Prostate gland (tissue), 2 donors: ENCODE measurements at places on chromosomes 12 and 14. TPM values are rescaled to one million over a fixed set of nuclear protein-coding genes. Genes with fewer than 3 reads are reported as not detected.

- DNase-seq = no peak
Measured at GRCh38 chr12:120132863-120133385, 16.4 kb upstream of the RAB35 start.

DNA sequence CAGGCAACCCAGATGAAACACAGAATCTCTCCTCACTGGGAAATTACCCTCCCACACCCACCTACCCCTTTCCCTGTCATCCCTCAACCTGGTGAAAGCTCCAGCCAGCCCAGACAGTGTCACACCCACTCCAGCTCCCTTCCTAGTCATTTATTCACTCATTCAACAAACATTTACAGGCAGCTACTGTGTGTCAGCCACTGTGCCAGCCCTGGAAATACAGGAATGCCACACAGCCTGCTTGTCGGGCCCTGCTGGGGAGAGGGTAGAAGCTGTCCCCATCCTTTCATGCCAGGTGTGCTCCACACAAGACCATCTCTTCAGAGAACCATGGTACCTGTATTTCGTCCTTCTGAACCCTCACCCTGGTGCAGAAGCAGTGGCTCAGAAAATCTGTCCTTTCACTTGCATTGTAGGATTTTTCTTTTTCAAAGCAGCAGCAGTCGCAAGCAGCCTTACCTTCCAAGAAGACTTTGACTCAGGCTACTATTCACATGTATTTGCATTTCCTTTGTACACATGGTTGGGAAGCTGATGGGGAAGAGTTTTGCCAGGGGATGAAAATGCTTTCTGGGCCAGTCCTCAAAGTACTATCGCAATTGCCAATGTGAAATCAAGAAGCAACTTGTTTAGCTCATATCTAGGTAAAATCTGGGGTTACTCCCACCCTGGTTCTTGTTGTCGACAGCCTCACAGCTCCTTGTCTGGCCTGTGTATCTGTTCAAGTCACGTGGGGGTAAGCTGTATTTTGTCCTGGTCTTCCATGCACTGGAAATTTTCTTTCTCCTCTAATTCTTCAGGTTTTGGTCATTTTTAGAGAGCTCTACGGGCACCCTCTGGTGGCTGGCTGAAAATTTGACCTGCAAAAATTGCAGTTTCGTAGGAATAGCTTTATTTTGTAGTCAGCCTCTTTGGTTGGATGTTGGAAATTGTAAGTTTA, 147.4 kb upstream of the EGLN3 start:
- DNase-seq = peak; percentile 54

The SENP1 gene
- total RNA-seq = 49.6 TPM

DNA sequence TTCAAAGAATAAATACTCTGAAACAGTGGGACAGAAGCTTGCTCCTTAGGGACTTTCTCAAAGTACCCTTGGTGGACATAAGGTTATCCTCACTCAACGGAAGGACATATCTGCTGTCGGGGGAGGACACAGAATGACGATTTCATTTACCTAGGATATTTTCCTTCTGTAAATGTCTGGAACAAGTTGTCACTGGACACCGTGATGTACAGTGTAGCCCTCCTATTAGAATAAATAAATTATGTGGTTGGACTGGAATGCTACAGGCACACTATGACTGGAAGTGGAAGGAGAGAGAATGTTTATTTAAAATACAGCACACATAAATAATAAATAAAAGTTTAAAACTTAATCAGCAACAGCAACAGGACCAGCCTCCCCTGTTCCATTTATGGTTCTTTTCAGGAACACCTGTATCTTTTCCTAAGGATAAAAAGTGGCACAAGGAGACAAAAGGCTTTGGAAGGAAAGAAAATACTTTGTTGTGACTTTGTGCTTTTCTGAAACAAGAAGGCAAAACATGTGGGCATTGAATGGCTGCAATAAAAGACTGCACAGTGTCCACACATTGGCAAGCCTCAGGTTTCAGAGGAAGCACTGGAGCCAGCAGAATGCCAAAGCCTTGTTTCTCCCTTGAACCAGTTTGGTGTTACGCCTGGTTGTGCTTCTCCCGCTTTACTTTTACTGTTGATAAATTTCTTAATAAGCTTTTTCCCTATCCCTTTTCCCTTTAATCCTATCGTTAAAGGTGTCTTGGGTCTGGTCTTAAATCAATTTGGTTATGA, 36.8 kb downstream of the FGD4 start:
- no peak for DNase-seq

- no peak for DNase-seq
Measured at GRCh38 chr12:68587448-68587873, 23.2 kb upstream of the RAP1B start.

The LETMD1 gene
- total RNA-seq = 63.3 TPM

DNA sequence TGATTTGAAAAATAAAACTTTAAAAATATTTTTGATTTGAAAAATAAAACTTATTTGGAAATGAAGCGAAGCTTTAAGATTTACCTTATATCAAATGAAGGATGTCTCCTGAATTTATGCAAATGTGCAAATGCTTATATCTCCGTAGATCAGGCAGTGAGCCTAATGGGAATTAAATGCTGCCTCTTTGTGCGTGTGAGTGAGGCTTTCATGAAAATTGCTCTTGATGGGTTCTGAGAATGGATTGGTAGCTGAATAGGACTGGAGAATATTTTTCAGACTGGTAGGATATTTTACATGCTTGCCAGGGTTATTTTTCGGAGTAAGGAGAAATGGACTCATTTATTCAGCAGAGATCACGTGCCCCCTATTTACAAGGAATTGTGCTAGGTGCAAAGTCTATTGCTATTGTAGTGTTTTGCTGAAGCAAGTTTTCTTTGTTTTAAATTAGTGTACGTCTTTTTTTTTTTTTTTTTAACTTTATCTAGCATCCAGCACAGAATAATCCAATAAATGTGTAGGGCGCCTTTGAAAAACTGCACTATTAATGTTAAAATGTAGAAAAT, 2.4 kb downstream of the VRK1 start:
- no peak for DNase-seq
